ENCODE measurements at places on chromosomes 2 and 18.
A peak's percentile ranks its signal among the peaks of the same experiment; 100 is the strongest.

DNA sequence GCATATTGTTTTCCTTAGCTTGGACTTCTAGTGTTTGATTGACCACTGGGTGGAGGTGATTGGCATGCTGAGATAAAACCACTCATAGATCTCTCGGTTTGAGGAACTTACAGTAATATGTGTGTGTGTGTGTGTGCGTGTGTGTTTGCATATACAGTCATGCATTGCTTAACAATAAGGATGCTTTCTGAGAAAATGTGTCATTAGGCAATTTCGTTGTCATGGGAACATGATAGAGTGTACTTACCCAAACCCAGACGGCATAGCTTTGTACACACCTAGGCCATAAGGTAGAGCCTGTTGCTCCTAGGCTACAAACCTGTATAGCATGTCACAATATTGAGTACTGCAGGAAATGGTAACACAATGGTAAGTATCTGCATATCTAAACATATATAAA is 167.3 kb downstream of the NYAP2 start:
- DNase-seq, result no peak

DNA sequence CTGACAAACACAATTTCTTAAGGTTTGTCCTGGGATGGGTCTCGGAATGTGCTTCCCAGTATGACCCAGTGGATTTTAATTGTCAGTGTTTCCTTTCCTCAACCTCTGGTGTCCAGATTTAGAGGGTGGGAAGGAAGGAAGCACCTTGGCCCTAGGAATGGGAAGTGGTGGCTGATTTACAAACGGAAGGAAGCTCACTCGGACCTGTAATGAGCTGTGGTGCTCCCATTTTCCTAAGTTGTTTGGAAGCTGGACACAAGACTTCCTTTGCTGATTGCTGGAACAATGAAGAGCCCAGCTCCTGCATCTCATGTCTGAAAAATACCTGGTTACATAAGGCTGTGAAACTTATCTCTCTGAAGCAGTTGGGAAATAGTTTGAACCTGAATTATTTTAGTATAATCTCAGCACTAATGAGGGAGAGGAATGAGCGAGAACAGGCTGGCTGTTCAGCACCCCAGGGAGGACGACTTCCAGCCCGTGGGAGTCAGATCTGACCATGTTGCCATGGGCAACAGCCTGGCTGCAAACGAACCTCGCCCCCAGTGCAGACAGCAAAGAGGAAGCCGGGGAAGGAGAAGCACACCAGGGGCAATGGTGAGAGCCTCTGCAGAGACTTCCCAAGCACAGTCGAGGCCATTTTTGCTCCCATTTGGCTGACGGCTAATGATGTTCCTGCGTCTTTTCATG is 74.4 kb upstream of the ASB18 start:
- peak; percentile 43 for DNase-seq

DNA sequence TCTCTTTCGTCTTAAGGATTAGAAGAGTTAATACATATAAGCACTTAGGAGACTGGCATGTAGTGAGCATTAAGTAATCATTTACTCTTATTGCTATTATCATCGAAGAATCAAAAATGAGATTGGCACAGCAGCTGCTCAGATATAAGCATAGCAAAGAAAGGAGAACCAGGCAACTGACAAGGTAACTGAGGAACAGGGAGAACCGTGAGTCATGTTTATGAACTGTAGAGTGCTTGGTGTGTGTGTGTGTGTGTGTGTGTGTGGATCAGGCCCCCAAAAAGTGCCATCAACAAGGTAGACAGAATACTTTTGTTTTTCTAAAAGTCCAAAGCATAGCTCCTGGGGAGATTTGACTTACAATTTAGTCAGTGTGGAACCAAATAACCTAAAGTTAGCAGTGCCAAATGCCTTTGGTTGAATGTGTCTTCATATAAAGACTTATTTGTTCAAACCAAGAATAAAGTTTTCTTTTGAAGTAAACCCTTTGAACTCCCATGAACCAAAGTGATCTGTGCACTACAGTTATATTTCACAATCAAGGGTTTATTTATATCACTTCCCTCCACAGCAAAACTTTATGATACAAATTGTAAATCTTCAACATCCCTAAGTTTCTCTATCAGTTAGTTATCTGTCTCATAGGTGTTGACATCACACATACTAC is 660.6 kb downstream of the NYAP2 start:
- no peak for DNase-seq

GRCh38 chr18:77077941-77078689 is 54.5 kb downstream of the MBP start:
- peak; percentile 65 for DNase-seq

- peak; percentile 34 for DNase-seq
Measured at GRCh38 chr2:205762881-205763280, 80.6 kb downstream of the NRP2 start.

DNA sequence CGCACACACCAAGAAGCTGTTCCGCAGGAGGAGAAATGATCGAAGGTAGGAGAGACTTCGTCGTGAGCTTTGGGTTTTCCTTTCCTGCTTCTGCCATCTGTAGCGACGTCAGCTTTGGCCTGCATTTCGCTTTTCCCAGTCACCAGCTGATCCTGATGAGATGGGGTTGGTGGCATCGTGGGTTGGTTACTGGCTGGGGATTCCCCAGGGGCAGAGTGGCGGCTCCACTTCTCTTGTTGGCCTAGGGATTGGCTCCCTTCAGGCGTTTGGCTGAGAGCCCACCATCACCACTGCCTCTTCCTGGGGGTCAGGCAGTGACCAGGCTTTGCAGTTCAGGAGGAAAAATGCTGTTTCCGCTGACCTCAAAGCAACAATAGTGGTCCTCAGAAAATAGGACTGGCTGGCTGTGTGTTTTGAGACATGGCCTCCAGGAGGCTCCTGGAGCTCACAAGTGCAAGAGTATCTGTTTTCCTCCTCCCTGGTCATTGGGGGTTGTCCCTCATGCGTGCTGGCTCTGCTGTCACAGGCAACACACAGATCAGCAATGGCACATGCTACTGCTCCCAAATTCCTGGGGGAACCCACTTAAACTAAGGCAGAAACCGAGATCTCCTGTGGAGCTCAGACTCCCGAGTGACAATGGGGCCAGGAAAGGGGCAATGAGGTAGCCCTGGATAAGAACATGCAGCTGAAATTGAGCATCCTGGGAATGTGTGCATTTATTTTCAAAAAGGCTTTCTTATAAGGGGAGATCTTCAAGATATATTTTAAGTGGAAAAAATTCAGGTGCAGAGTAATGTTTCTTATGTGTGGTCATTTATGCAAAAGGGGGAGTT is 173.0 kb downstream of the CTIF start:
- peak; percentile 65 for DNase-seq

DNA sequence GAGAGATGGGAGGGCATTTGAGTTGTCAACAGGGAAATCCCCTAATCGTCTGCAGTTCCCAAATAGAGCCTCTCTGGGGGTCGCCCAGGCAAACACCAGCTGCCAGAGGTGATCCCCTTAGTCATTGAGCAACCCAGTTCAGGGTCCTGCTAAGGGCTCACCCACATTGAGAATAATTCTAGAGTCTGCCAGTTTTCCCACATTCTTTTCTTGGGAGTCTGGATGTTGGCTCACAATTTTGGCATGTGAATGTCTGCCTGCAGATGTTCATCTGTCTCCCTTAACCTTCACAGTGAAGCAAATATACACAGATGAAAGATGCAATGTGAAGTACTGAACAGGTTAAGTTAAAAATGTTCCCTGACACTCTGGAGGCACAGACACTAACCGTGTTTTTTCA is 11.4 kb upstream of the SMIM21 start:
- peak; percentile 53 for DNase-seq

- no peak for DNase-seq
Measured at GRCh38 chr2:165078913-165079312, 123.6 kb upstream of the SLC38A11 start.

DNA sequence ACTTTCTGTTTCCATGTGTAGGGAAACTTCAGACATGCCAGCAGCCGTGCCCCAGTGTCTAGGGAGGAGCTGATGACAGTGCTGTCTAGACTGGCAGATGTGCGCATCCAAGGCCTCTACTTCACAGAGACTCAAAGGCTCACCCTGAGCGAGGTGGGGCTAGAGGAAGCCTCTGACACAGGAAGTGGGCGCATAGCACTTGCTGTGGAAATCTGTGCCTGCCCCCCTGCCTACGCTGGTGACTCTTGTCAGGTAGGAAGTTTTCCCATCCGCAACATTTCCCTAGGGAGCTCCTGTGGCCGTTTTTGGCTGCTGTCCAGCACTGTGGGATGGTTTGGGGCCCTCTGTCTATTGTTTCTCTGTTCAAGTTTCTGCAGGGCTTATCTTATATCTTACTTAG is 143.1 kb upstream of the TTC39C start:
- DNase-seq, result no peak

GRCh38 chr2:240506406-240507059 is 51.3 kb downstream of the ANKMY1 start:
- DNase-seq, result no peak

DNA sequence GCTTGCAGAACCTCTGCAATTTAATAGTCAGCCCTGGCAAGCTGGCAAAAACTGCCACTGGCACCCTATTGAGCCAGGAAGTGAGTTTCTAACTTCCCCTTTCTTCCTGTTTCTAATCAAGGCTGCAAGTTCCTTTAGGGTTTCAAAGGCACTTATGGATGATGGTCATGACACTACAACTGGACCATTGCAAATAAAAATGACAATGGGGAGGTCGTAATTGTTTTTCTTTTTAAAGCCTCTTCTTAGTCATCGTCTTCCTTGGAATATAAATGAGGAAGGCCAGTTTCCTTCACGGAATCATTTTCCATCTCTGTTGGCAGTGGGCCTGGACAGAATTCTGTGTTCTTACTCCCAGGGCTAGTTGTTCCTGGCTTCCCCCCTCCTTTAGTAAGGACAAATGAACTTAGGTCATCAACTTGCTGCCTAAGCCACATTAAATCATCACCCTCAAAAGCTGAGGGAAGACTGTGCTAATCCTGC is 35.8 kb downstream of the SH3RF3 start:
- DNase-seq, result peak; percentile 95

DNA sequence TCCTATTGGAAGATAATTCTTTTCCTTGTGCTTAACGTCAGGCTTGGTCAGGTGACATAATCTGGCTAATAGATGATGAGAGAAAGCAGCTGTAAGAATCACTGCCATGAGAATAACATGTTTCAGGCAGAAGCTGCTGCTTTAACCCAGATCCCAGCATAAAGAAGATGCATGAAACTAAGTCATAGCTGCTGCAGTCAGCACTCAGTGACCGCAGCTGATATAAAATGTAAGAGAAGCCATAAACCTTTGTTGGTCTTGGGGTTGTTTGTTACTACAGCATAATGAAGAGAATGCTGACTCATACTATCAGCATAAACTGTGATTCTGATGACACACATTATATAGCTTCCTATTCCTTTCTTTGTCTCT is 274.3 kb upstream of the TRIB2 start:
- DNase-seq, result peak; percentile 74

DNA sequence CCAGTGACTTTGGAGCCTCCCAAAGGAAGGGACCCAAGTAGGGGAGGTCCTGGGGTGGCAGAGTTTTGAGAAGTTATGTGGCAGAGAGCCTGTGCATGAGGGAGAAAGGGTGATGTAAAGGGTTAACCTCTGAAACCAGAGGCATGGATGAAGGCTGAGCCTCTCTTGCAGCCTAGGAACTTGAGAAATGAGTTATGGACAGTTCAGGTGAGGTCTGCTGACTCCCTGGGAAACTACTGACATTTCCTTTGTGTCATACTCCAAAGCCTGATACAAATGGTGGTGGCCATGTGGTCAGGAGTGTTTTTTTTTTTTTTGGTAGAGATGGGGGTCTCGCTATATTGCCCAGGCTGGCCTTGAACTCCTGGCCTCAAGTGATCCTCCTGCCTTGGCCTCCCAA is 12.4 kb upstream of the GNLY start:
- no peak for DNase-seq

DNA sequence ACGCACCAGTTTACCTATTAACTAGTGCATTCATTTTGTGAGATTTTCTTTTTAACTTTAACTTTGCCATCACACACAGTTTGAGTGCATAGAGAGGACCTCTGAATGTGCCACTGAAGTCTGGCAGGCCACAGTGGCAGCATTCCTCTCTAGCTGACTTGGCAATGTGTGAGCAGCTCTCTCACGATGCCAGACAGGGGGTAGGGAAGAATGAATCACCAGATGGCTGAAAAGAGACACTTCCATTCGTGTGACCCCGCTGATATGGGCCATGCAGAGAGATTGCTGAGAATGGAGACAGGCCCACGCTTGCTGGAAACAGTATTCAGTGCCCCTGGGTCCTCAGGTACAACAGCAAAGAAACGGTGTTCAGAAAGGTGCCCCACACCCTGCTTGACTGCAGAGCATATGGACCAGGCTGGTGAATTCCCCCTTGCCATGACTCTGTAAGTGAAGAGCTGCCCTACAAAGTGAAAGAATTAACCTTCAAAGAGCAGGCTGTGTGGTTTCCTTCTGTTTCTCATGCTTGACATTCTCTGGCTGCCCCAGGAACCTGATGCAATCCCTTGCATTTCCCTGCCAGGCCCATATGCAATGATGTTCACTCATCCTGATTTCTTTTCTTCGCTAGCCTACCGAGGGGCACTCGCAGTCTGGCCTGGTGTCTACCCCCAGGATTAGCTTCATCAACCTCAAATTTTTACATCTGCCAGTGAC is 236.1 kb downstream of the CDH20 start:
- DNase-seq, result peak; percentile 91

DNA sequence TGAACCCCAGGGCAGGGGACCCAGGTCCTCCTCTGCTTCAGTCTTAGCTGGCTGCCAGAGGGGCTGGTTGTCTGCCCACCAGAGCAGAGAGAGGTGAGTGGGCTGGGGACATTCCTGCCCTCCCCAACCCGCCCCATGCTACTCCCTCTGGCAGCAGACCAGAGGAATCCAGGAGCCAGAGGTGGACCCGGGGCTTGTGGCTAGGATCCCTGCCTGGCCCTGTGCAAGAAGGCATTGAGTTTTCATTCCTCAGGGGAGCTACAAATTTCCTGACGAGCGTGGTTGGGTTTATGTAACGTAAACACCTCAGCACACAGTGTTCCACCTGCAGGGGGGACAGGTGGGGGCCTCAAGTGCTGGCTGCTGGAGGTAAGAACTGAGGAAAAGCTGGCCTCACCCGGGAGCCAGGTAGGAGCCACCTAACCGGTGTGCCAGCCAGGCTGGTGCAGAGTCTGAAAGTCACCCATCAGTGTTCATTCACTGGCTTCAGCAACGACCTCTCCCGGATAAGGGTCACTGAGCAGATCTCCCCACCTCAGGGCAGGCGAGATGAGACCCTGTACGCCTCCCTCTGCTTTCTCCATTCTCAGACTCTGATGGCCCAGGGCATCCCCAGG is 246.8 kb downstream of the DYSF start:
- no peak for DNase-seq

GRCh38 chr2:31246184-31246852 is 12.4 kb downstream of the EHD3 start:
- peak; percentile 52 for DNase-seq

GRCh38 chr2:140064243-140064642 is 1284.1 kb upstream of the NXPH2 start:
- no peak for DNase-seq
